Gastrocnemius medialis (tissue), 4 donors: ENCODE measurements at places on chromosomes 1 and 21.
A peak's percentile ranks its signal among the peaks of the same experiment; 100 is the strongest.

GRCh38 chr1:25848531-25848930 is 10.7 kb downstream of the AUNIP start:
- no peak for DNase-seq

GRCh38 chr1:3145532-3146325 is 76.7 kb downstream of the PRDM16 start:
- DNase-seq: no peak

DNA sequence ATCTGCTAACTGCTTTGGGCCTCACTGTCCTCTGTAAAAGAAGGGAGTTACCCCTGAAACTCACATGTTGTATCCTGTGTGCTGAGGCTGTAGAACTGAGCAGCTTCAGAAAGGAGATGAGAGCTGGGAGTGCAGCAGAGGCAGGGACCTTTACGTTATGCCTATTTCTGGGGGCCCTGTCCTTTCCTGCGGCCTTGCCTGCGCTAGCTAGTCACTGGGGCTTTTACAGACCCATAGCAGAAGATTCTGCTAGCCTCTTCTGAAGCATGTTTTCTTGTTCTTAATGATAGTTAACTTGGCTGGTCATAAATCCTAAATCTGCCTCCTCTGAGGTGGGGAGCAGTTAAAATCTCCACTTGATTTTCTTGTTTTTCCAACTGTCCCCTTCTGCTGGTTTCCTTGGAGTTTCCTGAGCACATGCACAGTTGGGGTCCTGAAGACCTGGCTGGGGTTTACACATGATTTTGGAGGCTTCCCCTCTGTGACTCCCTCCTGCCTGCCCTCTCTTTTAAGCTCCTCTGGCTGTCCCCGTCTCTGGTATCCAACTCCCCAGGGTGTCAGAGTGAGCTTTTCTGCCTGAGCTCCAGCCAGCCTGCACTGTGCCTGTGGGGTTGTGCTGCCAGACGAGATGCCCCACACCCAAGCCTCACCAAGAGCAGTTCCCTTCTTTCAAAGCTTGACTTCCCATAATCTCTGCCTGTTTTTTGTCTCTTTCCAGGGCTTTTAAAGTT is 76.6 kb downstream of the NOS1AP start:
- no peak for DNase-seq

GRCh38 chr1:60841116-60842046 is 241.0 kb upstream of the NFIA start:
- DNase-seq: no peak

GRCh38 chr1:86913896-86914600 is at the start of gene SELENOF:
Gene SELENOF (minus strand): TSS chr1:86914126. CDS start chr1:86914111, 15 bp downstream.
- peak; percentile 98 for DNase-seq

DNA sequence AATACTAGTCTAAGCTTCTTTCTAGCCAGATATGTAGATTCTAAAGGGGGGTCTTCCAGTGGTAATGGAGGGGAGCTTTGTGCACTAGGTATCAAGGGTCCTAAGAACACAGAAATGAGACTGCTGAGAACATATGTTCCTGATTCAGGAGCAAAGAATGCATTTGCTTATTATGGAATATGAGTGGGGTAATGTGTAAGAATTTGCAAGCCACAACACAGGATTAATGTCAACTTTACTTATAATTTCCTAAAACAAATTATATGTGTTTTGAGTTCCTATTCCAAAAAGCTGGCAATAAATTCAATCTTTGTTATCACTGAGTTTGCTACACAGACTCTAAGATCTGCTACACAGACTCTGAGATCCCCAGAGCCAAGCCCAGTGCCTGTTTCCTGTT is 357.0 kb upstream of the PTBP2 start:
- no peak for DNase-seq

GRCh38 chr1:157882580-157882979 is 41.0 kb upstream of the CD5L start:
- no peak for DNase-seq

- no peak for DNase-seq
Observed at GRCh38 chr1:91381844-91382243, 22.8 kb downstream of the HFM1 start.
